ENCODE measurements at places on chromosomes 6 and 20.
A peak's percentile ranks its signal among the peaks of the same experiment; 100 is the strongest.

GRCh38 chr6:37801605-37801940 is 18.0 kb upstream of the ZFAND3 start:
- no peak for DNase-seq

DNA sequence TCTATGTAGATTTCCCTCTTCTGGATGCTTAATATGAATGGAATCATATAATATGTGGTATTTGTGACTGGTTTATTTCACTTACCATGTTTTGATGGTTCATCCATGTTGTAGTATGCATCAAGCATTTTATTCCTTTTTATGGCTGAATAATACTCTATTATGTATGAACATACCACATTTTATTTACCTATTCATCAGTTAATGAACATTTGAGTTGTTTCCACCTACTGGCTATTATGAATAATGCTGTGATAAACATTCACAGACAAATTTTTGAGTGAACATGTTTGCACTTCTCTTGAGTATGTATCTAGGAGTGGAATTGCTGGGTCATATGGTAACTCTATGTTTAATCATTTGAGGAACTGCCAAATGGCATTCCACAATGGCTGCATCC is 14.9 kb upstream of the ZNF451 start:
- DNase-seq: no peak

DNA sequence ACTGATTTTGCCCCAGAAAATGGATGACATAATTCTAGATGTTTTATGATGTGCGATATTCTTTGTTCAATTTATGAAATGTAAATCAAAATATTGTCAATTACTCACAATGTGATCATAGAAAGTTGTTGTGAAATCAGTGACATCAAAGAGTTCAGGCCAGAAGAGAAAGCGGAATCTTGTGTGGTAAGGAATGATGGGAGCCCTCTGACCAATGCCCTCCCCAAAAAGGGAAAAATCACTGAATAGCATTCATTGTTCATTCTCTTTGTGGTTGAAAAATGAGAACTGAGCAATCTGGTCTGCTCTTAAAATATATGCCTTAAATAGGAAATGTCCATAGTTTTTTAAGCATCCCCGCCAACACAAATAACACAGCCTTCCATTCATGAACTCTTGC is 247.1 kb upstream of the GRIK2 start:
- no peak for DNase-seq

GRCh38 chr6:88481519-88481918 is 315.4 kb upstream of the CNR1 start:
- DNase-seq: no peak

GRCh38 chr6:81891874-81892273 is 139.4 kb upstream of the TENT5A start:
- DNase-seq: no peak

DNA sequence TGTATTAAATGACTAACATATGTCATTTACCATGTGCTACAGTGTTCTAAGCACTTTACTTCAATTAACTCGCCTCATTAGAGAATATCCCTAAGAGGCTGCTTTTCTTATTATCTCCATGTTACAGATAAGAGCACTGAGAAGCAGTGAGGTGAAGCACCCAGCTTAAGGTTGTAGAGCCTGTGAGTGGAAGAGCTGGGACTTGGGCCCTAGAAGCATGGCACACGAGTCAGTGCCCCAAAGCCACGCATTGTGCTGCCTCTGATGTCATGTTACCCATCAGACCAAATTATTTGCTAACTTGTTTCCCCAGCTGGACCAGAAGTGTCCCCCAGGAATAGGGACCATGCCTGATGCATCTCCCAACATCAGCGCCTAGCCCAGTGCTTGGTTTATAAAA is 34.1 kb downstream of the POFUT1 start:
- DNase-seq: no peak

DNA sequence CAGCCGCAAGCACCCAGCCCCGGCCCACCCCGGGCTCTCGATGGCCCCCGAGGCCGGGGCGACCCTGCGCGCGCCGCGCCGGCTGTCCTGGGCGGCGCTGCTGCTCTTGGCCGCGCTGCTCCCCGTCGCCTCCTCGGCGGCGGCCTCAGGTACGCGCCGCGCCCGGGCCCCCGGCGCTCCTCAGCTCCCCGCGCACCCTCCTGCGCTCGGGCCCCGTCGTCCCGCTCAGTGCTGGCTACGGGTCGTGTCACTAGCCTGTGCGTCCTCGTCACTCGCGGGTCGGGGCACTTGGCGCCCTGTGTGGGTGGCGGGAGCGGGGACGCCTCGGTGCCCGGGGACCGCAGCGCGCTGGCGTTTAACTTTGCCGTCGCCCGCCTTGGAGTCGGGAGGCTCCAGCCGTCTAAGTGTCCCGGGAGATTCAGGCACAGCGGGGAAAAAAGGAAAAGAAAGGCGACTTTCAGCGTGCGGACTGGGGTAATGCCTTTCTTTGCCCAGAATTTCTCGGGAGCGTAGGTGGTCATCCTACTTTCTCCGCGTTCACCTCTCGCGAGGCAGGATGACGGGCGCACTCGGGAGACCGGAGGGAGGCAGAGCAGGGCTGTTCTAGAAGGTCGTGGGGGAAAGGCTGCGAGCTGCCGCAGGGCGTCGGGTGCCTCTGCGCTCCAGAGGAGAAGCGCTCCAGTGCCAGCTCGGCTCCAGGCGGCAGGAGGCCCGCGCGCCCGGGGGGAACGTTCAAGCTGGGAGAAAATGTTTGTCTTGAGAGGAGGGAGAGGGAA is 545 bp downstream of the FNDC1 start:
- DNase-seq: peak; percentile 69
